ENCODE measurements at places on chromosomes 11 and 22.

DNA sequence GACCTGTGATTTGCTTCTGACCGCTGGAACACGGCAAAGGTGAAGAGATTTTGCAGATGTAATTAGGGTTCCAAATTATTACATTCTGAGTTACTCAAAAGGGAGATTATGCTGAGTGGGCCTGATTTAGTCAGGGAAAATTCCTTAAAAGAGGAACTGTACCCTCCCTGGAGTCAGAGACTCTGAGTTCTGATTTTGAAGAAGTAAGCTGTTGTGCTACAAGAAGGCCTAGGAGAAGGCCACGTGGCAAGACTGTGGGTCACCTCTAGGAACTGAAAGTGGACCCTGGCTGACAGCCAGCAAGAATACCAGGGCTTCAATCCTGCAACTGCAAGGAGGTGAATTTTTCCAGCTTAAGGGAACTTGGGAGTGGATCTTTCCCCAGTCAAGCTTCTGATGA is 45.3 kb downstream of the CHRDL2 start:
- no peak for DNase-seq

DNA sequence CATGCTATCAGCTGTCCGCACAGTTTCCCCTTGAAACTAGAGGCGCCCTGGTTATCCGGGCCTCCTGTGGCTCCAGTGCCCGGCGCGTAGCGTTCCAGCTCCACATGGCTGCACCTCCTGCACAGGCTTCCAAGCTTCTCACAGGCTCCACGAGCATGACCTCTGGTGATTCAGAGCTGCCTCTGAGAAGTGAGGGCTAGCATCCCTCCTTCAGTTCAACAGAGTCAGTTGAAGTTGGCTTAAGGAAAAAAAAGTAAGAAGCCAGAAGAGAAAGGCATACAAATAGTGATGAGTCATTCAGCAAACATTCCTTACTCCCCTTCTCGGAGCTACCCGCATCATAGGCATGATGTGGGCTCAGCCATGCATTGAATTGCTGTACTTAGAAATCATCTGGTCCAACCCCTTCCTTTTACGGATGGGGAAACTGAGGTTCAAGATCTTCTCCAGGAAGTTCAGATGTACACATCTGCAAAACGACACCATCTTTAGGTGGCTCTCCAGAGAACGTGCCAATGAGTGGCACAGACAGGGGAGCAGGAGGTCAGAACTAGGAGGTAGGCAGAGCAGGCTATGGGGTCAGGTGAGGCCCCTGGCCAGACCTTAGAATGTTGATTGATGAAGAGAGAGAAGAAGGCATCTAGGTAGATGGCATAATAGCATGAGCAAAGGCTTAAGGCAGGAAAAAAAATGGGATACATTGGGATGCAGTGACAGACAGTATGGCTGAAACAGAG is 216.3 kb upstream of the TBCEL start:
- DNase-seq, result no peak

DNA sequence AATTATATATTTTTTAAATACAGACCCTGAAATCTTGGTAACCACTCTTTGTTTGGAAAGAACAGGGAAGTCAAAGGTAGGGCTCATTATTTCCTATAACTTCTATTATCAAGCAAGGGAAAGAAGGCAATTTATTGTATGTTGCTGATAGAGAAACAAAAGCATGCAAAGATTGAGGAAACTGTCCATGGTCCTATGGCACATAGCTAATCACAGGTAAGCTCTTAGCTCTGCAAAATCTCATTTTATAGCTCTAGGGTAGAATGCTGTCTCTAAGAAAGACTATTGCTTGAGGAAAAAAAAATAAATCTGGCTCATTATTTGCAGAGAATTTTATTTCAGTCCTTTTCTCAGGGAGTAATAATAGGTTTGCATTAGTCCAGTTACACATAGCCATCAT is 7.4 kb upstream of the GUCY1A2 start:
- DNase-seq, result no peak

DNA sequence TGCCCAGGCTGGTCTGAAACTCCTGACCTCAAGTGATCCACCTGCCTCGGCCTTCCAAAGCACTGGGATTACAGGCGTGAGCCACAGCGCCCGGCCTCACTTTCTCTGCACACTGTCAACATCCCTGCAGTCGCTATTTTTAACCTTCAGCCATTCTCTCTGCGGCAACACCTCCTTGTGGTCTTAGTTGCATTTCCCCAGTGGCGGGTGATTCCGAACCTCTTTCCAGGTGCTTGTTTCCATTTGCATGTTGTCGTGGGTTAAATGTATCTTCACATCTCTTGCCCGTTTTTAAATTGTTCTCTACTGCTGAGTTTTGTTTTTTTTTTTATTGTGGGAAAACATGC is 2.2 kb upstream of the SCT start:
- no peak for DNase-seq

GRCh38 chr11:119051440-119052162 is 5.4 kb downstream of the HYOU1 start:
- DNase-seq, result no peak

DNA sequence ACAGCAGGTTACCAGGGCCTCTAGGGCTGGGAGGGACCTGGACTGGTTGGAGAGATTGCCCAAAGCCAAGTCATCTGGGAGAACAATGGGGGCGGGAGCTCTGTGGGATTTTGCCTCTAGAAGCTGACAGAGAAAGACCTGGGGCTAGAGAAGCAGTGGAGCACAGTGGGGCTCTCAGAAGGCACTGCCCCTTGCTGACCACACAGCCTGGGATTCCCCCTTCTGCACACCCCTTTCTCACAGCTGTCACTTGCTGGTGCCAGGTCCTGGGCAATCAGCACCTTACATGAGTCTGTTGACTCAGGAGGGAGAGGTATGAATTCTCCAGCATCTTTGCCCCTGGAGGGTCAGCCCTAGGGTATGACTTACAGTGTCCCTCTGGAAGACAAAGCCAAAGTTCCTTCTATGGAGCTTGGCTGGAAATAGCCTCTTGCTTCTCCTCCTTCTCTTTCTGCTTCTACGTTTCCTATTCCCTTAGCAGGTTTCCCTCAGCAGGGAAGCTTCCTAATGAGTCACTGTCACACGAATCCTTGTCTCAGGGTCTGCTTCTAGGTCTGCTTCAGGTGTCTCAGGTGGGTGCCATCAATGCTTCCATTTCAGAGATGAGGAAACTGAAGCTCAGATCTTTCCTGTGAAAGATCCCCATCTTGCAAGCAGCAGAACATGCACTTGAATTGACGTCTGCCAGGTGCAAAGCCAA is 27.0 kb downstream of the GDPD5 start:
- DNase-seq, result no peak

- DNase-seq, result no peak
These were observed 43.9 kb downstream of the BBOX1 start for GRCh38 chr11:27084518-27084917.

- no peak for DNase-seq
These were observed 15.1 kb downstream of the OR10V1 start for GRCh38 chr11:59698506-59698905.

GRCh38 chr11:134978388-134979088 is 566.5 kb upstream of the B3GAT1 start:
- DNase-seq, result no peak

- no peak for DNase-seq
These were observed 5.1 kb upstream of the KLHL35 start for GRCh38 chr11:75437966-75438659.

GRCh38 chr11:74442636-74443035 is 24.7 kb downstream of the KCNE3 start:
- DNase-seq, result no peak

DNA sequence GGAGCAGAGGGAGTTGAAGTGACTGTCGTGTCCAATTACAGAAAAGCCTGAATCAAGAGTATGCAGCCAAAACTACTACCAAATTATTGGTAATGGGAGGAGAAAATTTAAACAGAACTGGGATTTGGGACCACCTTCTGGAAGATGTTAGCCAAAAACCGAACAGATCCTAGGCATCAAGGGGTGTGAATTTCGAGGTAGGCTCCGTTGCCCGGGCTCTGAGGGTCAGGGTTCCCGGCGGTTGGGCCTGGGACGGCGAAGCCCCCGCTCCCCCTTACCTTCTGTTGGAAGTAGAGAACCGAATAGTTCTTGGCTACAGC is 313 bp downstream of the PRCP start:
- no peak for DNase-seq

DNA sequence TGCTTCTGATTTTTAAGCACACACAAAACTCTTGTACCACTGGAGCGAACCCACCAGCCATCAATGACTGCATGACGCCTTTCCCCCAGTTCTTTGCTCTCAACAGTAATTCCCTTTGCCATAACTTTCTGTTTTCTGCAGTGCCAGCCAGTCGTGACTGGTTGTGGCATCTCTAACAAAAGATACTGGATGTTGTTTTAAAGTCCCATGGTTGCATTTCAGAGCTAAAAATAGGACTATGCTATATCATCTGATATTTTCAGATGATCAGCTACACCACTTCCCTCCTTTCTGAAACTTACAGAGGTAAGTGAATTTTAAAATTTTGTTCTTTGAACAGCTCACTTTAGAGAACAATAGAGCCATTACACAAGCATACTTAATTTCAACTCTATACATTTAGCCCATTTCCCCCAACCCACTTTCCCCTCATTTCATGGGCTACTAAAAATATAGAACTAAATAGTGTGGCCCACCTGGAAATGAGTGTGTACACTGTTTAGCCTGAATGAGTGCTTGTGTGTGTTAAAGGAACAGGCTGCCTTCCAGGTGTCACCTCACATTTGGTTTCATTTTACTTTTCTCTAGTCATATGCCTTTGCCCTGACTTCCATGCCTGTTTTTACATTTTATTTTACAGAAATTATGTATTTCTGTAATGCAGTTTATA is 136.9 kb upstream of the ZC3H12C start:
- no peak for DNase-seq

DNA sequence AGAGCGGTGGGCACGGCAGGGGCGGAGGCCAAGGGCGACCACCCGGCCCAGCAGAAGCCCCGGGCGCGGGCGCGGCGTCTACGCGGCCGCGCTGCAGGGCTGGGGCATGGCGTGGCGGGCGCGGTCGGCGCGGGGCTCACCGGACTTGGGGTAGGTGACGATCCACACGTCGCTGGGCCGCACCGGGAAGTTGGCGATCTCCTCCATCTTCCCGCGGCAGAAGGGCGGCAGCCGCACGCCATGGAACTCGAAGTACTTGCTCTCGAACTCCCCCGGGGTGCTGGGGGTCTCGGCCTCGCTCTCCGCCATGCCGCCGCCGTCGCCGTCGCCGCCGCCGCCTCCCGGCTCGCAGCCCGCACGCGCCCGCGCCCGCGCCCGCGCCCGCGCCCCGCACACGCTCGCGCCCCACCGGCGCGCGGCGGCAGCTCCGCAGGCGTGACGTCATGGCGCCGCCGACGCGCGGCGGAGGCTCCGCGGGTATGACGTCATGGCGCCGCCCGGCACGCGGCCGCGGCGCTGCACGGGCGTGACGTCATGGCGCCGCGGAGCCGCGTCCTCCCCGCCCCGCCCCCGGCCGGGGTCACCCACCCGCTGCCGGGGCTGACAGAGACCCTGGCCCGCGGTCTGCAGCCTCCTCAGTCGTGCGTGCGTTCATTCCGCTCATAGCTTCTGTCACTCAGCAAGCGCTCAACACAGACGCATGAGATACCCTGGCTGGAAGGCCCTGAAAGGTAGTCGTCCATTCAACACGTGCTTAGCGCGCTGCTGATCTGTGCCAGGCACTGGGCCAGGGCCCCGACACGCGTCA is at the start of gene SULT4A1:
Gene SULT4A1 (minus strand): TSS at position 440 of the 808 bp plus-strand sequence. CDS start 131 bp downstream, at position 309.
- peak; percentile 10 for DNase-seq

GRCh38 chr11:133136376-133136775 is 395.9 kb downstream of the OPCML start:
- DNase-seq, result no peak

DNA sequence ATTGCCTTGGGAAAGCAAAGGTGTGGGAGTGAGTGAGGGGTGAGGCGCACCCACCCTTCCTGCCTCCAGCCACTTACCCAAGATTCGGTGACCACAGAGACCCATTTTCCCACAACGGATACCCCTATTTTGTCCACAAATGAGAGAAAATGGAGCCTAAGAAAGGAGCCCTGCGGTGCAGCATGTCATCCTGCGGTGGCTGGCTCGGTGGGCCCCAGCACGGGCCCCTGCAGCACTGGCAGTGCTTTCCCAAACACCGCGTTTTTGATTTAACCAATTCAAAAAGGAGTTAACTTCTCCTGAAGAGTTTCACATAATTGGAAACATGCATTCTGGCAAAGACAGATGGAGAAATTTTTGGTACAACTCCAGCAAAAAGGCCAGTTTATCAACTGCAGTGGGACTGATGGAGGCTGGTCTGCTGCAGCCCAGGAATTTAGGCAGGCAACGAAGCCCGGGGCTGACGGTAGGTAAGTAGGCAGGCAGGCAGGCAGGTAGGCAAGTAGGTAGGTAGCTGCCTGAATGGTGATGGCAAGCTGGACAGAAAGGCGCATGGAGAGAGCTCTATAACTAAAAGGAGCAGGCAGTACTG is 84.2 kb downstream of the FDX1 start:
- no peak for DNase-seq

DNA sequence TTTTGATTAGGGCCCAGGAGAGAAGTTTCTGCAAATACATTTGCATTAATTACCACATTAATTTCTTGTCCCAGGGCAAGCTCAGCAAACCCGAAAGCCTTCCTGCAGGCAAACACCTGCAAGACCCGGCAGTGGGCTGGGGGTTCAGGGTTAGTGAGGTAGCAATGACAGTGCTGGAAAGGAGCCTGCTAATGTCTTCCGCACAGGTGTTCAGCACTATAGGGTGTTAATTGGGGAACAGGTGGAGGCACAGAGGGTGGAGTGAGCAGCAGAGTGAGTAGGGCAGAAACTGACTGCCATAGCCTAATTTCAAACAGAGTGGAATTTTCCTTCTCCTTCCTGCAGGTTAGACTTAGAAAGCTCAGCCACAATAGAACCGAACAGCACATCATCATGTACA is 50.9 kb upstream of the UBASH3B start:
- DNase-seq, result no peak

DNA sequence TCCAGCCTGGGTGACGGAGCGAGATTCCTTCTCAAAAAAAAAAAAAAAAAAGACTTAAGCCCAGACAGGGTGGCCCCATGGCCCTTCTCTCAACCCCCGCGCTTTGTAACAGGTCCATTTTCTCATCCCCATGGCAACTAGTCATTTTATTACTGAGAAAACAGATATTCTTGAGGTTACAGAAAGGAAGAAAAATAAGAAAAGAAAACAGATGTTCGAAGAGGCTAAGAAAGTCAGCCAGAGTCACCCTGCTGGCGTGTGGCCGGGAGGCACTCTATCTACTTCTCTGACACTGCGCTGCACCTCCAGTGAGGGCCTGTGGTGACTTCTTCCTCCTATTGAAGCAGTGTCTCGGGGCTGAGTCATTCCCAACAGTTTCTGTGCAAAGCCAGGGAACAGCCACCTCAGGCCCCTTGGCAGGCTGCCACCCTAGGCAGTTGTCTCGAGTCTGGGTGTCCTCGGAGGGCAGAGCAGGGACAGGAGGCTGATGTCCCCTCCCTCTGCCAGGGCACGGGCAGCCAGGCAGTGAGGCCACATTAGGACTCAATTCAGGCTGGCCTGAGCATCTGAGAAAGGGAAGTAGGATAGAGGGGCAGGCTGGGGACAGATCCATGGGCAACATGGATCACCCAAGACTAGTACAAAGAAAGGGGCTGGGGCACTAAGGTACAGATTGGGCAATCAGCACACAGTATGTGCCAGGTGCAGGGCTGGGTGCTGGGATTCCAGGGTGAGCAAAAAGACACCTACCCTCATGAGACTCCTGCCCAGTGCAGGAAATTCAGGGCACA is 16.4 kb upstream of the SYVN1 start:
- DNase-seq, result peak; percentile 24

- no peak for DNase-seq
These were observed 268.0 kb downstream of the CTTN start for GRCh38 chr11:70666311-70666710.
